ENCODE measurements at places on chromosomes 5 and 9.

DNA sequence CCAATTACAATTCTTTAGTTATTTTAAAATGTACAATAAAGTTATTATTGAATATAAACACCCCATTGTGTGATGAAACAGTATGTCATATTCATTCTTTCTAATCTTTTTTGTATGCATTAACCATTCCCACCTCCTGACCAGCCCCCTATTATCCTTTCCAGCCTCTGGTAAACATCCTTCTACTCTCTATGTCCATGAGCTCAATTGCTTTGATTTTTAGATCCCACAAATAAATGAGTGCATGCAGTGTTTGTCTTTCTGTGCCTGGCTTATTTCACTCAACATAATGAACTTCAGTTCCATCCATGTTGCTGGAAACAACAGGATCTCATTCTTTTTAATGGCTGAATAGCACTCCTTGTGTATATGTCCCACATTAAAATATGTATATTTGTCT, 1858.9 kb upstream of the C9orf72 start:
- no peaks in the 10 kb centered on the region for H3K4me1 ChIP-seq
- no peak overlapping the region for H3K4me3 ChIP-seq
- no peaks in the 10 kb centered on the region for H3K36me3 ChIP-seq

DNA sequence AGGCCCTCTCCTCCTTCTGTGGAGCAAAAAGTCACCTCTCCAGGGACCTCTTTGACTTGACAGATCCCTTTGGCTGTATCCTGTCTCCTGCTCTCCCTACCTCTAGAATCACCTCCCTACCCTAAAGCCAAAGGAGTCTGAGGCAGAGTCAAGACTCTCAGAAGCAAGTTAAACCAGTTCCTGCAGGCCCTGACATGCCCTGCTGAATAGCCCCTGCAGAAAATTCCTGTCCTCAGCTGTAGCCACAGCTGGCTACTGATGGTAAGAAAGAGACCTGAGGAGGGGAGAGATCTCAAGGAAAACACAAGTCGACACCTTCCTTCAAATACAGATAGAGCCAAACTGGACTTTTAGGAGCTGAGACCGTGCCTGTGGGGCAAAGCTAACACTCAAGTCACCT, 23.7 kb upstream of the UBAP2 start:
- H3K27ac ChIP-seq = peak overlapping the region; percentile 70
- DNase-seq = peak; percentile 54
- peaks cover 3% of the 10 kb centered on the region for H3K4me1 ChIP-seq
- H3K27me3 ChIP-seq = no peaks in the 10 kb centered on the region

GRCh38 chr9:84990416-84990815, 320.9 kb downstream of the NTRK2 start:
- no peak overlapping the region for H3K27ac ChIP-seq
- no peak for DNase-seq
- no peaks in the 10 kb centered on the region for H3K4me1 ChIP-seq
- no peaks in the 10 kb centered on the region for H3K27me3 ChIP-seq
- H3K36me3 ChIP-seq = no peaks in the 10 kb centered on the region

DNA sequence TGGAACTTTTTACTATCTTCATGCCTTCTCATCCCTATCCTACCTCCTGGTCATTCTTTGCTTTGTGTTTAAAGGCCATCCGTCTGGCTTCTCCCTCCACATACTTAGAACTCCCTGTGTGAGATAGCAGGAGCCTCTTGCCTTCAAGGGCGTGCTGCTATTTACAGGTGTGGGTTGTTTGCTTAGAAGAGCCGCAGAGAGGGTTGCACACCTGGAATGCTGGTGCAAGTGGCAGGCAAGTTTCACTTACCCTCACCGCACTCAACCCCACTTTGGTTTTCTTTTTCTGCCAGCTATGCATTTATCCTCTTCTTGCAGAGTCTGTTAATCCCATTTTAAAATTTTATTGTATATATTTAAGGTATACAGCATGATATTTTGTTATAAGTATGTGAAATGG, 12.6 kb downstream of the SKP2 start:
- DNase-seq = no peak
- H3K4me3 ChIP-seq = no peak overlapping the region
- peaks cover 71% of the 10 kb centered on the region for H3K36me3 ChIP-seq
- H3K27me3 ChIP-seq = no peaks in the 10 kb centered on the region

- H3K27ac ChIP-seq = no peak overlapping the region
- peaks cover 4% of the 10 kb centered on the region for H3K36me3 ChIP-seq
- no peak overlapping the region for H3K4me3 ChIP-seq
These were observed 2.5 kb upstream of the ZMYND19 start for GRCh38 chr9:137592767-137593166.
